Thoracic aorta (tissue), 2 donors: ENCODE measurements at places on chromosomes 16 and 17.

GRCh38 chr17:57228911-57229310, 27.4 kb upstream of the MSI2 start:
- DNase-seq = no peak

DNA sequence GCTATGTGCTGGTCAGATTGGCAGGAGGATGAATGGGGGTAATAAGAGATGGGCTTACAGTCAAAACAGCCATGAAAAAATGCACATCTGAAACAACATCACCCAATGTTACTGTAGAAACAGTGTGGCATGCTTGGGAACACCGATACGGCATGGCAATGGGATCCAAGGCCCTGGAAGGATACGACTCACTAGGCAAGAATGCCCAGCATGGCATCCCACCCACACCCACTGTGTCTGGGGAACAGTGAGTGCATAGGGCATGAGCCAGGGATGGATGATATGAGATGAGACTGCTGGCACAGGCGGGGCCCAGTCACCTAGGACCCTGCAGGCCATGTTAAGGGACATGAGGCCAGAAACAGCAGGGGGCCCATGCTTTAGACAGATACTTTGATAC, 11.5 kb downstream of the TRIM25 start:
- no peak for DNase-seq

- no peak for DNase-seq
Observed at GRCh38 chr17:41521574-41522261, 3.0 kb upstream of the KRT15 start.

GRCh38 chr16:75621170-75621477, 2.0 kb downstream of the ADAT1 start:
- DNase-seq = no peak

DNA sequence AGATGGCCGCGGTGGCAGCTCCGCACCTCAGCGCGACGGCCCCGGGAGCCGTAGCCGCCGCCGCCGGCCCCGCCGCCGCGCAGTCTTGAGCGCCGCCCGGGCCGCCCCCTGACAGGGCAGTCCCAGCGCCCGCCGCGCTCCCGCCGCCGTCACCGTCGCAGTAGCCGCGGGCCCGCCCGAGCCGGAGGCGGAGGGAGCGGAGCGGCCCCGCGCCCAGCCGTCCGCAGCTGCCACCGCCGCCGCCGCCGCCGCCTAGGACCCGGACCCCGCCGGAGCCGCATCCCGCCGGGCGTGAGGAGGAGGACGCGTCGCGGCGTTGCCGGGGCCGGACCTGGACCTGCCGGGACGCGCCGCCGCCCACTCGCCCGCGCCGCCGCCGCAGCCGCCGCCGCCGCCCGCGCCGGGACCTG, 218 bp downstream of the TNRC6C start:
- no peak for DNase-seq

DNA sequence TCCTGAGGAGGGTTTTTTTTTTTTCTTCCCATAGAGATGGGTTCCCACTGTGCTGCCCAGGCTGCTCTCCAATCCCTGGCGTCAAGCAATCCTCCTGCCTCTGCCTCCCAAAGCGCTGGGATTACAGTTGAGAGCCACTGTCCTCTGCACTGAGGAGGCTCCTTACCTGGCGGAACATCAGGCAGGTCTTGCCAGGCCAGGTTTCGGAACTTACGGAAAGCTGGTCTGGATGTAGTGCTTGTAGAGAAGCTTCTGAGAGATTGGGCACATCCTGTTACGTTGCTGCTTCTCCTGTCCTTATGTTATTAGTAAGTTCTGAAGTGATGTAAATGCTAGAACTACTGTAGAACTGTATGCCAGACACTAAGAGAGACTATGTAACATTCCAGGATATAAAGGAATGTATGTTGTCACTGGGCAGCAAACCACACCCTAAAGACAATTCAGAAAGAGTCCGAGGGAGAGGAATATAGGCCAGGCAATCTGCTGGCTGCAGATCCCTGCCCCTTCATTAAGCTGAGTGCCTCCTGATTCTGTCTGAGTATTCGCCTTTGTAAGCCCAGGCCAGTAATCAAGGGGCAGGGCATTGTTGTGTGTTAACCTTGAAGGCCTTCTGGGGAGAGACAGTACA, 21.1 kb downstream of the ETV4 start:
- DNase-seq = no peak

DNA sequence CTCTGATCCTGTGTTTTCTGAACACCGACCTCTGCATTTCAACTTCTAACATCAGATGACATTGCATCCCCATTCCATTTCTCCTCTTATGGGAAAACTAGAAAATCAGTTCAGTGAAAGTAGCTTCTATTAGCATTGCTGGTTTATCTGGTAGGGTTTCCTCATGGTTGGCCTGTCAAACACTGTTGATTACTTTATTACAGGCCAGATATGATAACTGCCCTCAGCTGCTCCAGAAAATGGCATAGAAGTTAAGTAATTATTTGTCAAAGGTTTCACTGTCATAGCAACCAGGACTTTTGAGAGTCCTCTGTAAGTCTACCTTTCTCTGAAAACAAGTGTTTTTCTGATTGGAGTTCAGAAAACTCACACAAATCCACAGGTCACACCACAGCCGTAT, 3.0 kb downstream of the GFOD2 start:
- DNase-seq = no peak
